Activated CD4-positive, alpha-beta T cell treated with anti-CD3 and anti-CD28 coated beads, Interleukin-2, amount 50 U/mL, for 16 hours (primary cell): ENCODE measurements at places on chromosomes 3 and 15.
A peak's percentile ranks its signal among the peaks of the same experiment; 100 is the strongest.

DNA sequence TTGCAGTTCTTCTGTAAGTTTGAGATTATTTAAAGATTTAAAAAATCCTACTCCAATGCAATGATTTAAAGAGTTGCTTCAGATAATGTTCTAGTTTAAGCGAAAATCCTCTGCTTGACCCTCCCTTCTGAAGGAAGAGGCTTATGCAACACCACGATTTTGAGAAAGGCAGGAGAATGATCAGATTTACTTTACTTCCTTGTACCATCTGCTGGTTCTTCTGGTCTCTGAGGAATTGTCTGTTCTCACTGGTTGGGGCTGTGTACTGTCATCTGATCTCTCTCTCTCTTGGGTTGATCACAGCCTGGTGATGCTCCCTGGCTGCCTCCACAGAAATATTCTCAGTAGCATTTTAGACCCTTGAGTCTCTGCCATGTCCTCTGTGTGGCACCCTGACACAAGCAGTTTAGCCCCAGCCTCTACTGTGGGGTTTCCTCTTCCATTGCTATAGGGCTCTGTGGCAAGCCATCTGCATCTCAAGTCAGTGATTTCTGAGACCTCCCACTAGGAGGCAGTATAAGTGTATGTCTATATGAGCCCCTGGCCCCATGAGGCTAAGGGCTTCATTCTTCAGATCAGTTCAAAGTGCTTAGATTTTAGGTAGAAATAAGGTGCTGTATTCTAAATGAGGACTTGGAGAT, 50.8 kb upstream of the PLAAT1 start:
- peak; percentile 21 for DNase-seq

DNA sequence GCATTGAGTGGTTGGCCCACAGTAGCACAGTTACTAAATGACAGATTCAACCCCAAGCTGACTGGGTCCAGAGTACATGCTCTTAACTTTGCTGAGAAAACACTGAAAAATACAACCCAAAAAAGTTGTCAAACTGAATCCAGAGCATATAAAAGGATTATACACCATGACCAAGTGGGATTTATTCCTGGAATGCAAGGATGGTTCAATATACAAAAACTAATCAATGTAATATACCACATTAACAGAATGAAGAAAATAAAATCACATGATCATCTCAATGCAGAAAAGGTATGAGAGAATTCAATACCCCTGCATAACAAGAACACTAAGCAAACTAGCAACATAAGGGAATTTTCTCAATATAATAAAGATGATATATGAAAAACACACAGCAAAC, 98.5 kb downstream of the STAG1 start:
- no peak for DNase-seq

- no peak for DNase-seq
Observed at GRCh38 chr3:114994554-114995341, 152.3 kb downstream of the ZBTB20 start.

- DNase-seq, result no peak
Observed at GRCh38 chr15:80512726-80513660, 108.8 kb downstream of the ARNT2 start.

DNA sequence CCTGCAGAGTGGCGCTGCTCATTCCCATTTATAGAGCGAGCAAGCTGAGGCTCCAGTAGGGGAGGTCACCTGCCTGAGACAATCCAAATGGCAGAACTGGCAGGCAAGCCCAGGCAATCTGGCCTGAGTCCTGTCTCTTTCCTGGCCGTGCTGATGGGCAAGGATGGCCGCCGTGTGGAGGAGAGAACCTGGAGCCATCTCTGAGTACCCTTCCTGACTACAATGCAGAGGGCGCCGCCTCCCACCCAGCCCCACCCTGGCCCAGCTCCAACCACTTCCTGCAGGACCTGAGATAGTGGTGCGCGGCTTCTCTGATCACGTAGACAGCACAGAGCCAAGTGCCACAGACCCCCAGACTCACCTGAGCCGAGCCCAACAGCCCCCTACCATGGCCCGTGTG, 7.0 kb downstream of the TLR9 start:
- DNase-seq, result no peak

DNA sequence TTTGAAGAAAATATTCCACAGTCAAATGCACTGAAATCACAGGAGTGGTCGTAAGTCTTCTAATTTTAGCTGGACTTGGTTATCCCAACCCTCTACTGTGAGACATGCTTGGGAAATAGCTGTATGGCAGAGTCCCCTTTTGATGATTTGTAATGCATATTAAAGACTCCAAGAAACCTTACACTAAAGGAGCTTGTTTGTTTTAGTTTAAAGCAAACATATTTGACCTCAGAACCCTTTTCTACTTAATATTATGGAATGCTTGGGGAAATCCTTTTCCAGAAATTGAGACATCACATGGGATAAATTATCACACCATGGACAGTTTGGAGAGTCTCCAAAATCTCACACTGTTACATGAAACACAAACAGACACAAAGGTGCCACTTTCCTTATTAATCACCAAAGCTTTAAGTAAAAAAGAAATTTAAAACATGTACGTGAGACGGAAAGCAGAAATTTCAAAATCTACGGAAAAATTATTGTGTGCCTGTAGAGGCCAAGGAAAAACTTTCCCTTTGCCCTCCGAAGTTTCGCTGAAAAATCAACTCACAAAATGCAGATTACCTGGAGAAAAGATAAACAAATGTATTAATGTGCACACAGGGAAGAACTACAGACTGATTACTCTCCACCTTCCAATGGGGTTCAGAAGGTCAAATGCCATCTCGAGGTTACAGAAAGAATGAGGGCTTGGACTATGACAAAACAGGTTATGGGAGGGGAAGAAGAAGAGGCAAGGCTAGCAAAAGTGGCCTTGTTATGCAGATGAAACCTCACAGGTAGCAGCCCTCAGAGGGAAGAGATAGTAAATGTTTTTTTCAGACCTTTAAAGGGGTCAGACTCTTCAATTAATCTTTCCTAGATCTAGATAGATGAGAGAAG, 7.0 kb upstream of the CPB1 start:
- no peak for DNase-seq

DNA sequence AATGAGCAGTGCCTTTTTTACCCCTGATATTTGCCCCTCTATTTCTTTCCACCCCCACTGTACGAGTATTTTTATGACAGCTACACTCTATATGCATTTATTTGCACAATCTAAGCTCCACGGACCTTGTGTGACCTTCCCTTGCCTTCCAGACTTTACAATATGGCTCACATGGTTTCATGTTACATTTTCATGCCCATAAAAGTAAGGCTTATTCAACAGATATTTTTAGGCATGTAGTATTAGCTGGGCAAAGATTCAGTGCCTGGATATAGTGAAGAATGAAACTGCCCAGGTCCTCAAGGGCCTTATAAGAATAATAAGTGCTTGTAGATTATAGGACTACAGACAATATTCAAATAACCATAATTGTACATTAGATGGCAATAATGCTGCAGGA, 481.9 kb upstream of the CNTN4 start:
- no peak for DNase-seq

DNA sequence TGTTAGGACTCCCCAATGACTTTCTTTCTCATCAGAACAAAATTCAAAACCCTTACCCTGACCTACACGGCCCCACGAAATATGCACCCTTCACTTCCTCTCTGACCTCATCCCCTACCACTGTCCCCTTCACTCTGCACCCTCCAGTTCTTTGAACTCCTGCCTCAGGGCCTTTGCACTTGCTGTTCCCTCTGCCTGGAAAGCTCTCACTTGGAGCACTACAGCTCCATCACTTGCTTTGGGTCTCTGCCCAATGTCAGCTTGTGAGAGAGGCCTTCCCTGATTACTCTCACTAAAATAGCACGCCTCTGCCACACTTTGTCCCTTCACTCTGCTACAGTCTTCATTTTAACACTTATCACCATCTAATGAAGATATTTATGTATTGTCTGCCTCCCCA, 32.8 kb upstream of the SMAD3 start:
- DNase-seq, result no peak

DNA sequence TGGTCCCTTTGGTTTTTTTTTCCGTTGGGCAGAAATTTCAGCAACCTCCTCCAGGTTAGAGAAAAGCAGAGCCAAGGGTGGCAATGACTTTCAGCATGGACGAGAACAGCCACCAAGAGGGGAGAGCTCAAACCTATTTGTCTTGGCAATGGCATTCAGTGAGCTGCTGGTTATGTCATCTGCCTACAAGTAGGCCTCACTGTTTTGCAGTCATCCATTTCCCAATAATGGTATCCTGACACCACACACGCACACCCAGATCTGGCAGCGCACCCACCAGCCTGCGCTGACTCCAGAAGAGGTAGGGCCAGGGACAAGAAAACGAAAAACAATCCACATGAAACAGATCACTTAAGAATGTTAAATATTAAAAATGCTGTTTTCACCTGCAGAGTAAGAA, 92.3 kb downstream of the MAGI1 start:
- no peak for DNase-seq

GRCh38 chr3:12663401-12663935, 449 bp downstream of the RAF1 start:
- DNase-seq, result peak; percentile 42

DNA sequence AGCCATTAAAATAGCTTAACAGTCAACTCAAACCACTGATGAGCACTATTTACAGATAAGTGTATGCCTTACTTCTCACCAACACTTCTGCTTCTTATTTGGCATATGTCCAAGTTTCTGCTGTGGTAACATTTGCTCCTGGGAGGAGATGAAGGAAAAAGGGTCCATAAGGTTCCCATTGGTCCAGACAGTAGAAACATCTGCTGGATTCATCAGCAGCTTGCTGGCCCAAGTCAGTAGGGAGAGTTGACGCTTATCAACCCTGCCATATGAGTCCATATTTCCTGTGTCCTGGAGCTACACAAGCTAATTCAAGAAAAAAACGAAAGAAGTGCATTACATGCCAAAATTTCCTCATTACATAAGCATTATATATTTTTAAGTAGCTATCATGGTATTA, 824.5 kb downstream of the CADM2 start:
- DNase-seq, result no peak

DNA sequence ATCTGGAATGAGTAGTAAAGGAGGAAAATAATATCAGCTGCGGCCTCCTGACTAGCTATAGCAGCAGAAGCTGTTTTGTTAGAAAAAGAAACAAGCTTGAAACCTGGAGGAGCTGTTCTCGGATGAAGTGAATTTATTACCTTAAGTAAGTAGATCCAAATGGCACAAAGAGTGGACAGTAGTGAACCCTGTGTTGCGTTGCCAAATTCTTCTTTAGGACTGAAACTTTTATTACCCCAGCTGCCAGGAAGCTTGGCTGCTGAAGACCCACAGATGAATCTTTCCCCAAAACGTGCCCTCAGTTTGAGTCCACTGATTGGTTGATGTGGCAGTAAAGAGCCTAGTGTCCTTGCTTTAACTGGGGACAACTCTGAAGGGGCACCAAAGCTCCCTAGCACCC, 366.8 kb upstream of the GBE1 start:
- DNase-seq, result no peak

DNA sequence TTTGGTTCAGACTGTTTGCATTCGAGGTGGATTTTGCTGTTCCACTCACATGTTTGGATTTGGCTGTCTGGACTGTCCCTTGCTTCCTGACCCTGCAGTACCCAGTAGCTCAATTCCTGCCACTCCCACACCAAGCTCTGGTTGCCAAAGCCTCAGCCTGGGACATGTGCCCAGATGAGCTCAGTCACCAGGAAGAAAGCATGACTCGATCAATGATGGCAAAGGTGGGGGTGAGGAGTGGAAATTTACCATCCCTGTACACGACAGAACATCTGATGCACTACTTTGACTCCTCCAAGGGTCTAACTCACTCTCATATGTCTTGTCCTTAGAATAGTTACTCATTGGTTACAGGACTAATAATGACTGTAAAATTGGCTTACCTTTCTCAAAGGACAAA, 45.2 kb downstream of the ZNF385D start:
- no peak for DNase-seq

GRCh38 chr15:74963213-74963612, 6.6 kb upstream of the RPP25 start:
- no peak for DNase-seq

GRCh38 chr15:29139540-29140459, 129.8 kb downstream of the NSMCE3 start:
- DNase-seq, result peak; percentile 52

GRCh38 chr3:24678021-24678420, 183.4 kb upstream of the THRB start:
- DNase-seq, result peak; percentile 2

GRCh38 chr15:66650433-66650832, 51.6 kb upstream of the SMAD6 start:
- no peak for DNase-seq

GRCh38 chr3:194281766-194282165, 69.4 kb downstream of the CPN2 start:
- no peak for DNase-seq

DNA sequence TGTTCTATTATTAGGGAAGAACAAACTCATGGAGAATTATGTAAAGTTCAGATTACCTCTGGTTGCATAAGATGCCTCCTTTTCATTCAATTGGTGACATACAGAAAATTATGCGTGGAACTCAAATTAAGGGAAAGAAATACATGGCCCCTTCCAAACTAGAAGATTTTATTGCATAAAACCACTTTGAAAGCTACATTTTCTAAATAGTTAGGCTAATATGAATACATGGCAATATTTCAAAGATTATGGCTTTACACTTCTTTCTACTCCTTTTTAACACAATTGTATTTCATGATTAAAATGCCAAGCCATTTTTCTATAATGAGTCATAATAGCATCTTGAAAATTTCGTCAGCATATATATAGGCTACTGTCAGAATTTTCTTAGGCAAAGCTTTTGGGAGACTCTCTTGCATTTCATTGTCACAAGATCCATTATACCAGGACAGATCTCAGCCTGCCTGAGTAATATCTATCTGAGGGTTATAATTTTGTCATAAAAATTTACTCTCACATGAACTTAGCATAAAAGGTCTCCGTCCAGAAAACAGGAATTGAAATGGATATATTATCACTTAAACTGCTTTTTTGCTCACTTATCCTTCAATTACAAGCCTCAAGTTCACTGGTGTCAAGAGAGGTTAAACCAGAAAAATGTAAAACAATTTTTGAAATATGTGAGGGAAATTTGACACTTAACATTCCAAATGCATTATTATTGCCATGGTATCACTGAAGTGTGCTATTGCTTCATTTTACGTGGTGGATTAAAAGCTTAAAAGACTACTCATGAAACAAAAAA, 37.1 kb downstream of the CPA3 start:
- no peak for DNase-seq

DNA sequence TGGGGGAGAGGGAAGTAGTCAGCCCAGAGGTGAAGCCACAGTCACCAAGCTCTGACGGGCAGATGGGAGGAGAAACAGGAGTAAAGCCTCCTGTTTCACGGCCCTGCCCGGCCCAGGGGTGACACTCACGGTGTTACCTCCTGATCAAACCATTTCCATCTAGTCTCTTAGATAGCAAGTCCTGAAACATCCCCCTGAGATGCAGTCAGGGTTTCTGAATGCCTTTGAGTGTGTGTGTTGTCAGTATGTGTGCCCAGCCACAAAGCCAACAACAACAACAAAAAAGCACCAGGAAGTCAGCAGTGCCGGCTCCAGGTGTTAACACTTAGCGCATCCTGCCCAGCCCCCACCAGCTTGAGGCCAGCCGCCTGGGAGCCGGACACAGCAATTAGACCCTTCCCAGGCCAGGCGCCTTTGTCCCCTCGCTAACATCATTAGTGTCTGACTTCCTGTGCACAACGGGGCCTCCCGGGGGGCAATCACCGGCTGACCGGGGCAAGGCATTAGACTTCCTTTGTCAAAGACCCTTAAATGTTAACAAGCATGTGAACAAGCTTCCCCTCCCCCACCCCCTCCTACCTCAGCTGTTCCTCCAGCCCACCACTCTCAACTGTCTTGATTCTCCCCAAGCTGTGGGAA, 34.5 kb downstream of the IL17RD start:
- no peak for DNase-seq

- DNase-seq, result no peak
Observed at GRCh38 chr3:152315623-152316022, 46.9 kb downstream of the MBNL1 start.

GRCh38 chr15:100220058-100220768, 121.6 kb downstream of the ADAMTS17 start:
- DNase-seq, result no peak
